ENCODE measurements at places on chromosomes 1 and 21. TPM values are rescaled to one million over a fixed set of nuclear protein-coding genes. Genes with fewer than 3 reads are reported as not detected.

DNA sequence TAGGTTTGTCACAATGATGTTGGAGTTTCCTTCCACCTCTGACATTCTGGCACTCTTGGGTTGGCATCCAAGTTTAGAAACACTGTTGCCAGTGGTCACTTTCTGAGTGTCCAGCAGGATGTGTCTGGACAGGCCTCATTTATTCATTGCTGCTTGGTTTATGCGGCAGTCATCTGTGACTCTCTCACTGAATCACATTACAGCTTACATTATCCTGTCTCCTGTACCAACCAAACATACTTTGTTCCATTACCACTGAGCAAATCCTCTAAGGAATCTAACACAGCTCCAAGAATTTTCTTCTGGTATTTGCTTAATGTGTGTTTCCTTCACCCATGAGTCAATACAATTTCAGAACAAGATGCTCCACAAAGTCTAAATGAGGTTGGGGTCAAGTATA lies 19.9 kb downstream of the SGIP1 start:
- DNase-seq: no peak

DNA sequence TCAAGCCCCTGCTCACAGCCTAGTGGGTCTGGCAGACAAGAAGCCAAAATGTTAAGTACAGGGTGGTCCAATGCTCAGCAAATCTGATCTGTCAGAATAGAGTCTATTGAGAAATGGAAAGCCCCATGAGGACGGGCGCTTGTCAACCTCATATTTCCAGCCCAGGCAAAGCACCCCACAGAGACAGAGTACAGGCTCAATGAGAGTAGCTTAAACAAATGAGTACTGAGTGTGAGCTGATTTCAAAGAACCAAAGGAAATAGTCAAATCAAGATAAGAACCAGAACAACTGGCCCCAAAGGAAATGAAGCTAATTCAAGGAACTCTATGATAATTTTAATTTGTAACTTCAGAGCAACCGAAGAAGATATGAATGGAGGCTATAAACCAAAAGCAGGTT lies 44.6 kb upstream of the SLC30A1 start:
- DNase-seq: no peak

DNA sequence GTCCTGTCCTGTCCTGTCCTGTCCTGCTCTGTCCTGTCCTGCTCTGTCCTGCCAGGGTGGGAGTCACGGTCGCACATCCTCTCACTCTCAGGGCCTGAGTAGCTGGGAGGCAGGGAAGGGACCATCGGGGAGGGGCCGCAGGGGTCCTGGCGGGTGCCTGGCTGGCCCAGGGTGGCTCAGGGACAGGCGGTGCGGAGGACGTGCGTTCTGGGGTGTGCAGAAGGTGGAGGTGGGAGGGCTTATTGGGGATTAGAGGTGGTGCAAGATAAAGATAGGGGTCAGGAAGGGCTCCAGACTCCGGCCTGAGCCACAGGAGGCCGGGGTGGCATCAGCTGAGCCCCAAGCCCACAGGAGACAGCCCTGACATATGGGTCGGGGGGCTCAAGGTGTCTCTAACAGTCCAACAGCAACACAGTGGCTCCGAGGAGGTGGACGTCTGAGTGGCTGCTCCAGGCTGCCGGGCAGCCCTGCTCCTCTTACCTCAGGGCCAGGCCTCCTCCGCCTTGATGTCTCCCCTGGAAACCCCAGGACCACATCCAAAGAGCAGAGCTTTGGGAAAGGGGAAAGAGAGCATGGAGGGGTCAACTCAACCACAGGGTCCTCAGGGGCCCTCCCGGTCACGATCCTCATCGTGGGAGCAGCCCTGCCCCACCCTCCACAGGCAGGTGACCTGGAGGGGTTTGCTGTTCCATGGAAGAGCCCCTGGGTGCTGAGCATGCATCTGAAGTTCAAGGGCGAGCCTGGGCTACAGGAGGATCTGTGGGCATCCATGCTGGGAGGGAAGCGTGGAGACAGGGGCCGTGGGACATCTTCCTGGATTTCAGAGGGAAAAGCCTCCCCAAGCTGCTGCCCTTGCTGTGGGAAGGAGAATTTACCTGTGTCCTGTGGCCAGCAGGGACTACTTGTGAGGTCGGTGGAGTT lies 39.6 kb upstream of the ADARB1 start:
- no peak for DNase-seq

DNA sequence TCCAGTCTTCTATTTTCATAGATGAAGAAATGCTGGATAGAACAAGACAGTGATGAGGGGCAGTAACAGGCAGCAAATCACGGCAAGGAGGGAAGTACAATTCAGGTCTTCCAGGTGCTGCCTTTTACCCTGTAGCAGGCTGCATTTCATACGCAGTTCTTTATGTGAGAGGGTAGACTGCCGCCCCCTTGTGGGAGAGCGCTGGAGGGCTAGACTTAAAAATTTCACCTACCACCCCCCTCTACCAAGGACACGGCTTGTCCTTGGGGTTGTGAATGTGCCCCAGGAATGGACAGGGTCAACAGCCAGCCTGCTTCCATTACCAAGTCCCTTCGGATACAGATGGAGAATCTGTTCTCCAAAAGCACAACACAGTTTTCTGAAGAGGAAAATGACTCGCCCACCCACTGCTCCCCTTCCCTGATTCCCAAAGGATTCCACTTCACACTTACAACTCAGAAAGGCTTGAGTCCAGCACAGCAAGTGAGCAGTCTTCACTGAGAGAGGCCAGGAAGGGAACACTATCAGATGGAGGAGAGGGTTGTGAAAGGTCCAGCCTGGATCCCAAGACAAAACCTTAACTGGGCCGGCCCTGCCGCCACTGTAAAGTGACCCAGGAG lies 7.4 kb downstream of the WDR77 start:
- DNase-seq: peak; percentile 77

DNA sequence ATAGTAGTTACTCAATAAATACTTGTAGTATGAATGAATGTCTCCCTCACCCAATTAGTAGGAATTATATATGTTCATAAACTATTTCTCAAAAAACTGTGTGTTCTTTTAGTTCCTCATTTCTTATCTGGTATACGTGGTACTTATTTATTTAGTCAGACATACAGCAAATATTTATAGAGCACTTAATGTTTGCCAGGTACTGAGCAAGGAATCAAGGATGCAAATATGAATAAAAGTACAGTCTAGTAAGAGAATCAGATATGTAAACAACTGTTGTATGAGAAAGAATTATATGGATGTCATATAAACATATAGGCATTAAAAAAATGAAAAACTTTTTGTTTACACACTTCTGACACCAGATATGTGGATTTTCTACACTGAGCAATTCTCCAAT lies 58.5 kb downstream of the ATF6 start:
- DNase-seq: no peak

DNA sequence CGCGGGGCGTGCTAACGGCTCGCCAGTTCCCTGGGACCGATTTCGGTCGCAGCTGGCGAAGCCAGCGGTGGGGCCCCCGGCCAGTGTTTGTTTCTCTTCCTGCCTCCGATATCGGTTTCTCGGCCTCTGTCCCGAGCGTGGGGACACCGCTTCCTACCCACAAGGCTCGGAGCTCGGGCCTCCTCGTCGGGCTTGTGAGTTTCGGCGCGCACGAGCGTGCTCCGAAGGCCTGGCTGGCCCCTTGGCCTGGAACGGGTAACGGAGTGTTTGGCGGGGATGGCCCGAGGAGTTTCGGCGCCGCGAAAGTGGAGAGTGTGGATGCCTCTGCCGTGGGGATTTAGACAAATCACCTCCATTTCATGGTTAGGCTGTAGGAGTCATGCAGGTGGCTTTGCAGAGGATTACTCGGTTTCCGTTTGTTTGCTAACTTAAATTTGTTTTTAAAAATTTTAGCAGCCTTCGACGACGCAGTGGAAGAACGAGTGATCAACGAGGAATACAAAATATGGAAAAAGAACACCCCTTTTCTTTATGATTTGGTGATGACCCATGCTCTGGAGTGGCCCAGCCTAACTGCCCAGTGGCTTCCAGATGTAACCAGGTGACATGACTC lies 559 bp downstream of the RBBP4 start:
- no peak for DNase-seq

The HCN3 gene
- 4.0 TPM for total RNA-seq

The AUNIP gene
- total RNA-seq: not detected

The LDLRAP1 gene
- 224 TPM for total RNA-seq

The DHRS3 gene
- 90.8 TPM for total RNA-seq

The AVPR1B gene
- not detected for total RNA-seq

DNA sequence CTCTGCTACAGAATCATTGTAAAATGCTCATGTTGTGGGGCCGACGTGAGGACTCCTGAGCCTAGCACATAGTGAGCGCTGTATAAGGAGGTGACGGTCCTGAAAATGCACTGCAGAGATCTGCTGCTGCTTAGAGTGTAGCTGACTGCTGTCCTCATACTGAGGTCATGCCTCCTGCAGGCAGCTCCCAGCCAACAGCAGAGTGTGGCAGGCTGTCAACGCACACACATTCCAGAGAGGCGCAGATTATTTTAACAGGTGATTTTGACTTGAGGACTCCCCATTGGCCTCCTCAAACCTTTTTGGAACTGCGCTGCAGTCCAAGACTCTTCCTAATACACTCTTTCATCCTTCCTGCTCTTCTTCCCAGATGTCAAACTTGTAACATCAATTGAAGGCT lies 119.8 kb upstream of the KCNJ6 start:
- no peak for DNase-seq

DNA sequence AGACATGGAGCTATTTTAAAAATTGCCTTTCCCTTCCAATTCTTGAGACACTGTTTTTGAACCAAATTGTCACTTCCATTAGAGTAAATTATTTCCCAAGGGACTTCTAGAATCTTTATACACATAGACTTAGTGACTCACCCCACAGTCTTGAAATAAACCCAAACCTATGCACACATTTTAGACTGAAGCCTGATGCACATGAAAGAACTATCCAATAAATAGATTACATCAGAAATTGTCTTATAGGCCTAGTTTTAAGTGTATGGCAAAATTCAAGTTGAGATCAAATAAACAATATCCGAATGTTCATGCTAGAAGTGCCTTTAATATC lies 32.2 kb upstream of the ZNF326 start:
- no peak for DNase-seq

DNA sequence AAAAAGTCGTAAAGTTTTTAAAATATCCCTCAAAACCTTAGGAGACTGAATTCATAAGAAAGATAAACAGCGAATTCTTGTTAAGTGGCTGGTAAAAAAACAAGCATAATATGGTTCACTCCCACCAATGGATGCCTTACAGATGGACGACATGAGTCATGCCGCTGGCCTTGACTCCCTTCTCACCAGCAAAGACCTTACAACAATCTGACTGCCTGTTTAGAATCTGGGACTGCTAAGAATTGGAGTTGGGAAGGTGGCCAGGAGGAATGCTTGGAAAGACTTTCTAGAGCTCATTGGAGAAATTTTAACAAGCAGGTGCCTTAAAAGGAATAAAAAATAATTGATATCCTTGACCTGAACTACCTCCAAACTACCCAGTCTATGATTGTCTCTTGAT lies 206.9 kb upstream of the FMN2 start:
- DNase-seq: no peak

- no peak for DNase-seq
Observed at GRCh38 chr1:58006421-58007046, 540.0 kb downstream of the OMA1 start.

GRCh38 chr1:246554201-246554600 lies 11.9 kb downstream of the TFB2M start:
- DNase-seq: no peak

GRCh38 chr21:30957010-30957409 lies 75.6 kb upstream of the KRTAP11-1 start:
- no peak for DNase-seq

DNA sequence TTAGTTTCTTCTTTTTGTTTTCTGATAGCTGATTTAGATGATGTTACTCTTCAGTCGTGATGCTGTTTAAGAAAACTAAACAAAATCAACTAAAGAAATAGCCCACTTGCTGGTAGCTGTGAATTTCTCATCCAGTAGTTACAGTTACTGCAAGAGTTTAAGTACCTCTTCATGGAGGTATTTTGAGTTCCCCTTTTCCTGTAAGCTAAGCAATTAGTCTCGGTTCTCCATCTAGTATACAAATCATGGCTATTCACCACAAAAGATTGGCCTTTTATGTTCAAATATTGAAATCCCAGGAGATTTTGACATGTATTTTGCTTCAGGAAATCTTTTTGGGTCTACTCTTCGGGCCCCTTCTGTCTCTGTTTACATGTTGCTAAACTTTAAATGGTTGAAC lies 31.1 kb downstream of the HUNK start:
- DNase-seq: no peak

- DNase-seq: no peak
Observed at GRCh38 chr1:221418346-221418745, 323.5 kb downstream of the DUSP10 start.

The ZFP69 gene
- 3.9 TPM for total RNA-seq

The MPZ gene
- 3.4 TPM for total RNA-seq

The FBXO28 gene
- total RNA-seq: 25.9 TPM

The MAPKAPK2 gene
- 89.2 TPM for total RNA-seq

The CFHR3 gene
- total RNA-seq: not detected

The MAP3K21 gene
- 1.7 TPM for total RNA-seq

DNA sequence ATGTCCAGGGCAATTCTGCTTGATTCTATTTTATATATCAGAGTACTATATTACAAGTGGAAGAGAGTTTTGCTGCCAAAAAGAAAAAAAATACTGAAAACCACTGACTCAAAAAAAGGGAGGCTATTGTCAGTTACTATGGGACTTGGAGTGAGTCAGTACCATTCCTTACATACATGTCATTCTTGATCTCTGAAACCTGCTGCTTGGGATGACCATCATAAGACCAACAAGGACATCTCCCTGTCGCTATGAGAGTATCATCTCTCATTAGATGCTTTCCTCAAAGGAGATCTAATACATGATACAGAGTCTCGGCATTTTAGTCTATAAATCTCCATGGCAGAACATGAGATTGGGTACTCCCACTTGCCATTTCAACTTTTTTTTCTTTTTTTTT lies 11.8 kb upstream of the INPP5B start:
- no peak for DNase-seq

DNA sequence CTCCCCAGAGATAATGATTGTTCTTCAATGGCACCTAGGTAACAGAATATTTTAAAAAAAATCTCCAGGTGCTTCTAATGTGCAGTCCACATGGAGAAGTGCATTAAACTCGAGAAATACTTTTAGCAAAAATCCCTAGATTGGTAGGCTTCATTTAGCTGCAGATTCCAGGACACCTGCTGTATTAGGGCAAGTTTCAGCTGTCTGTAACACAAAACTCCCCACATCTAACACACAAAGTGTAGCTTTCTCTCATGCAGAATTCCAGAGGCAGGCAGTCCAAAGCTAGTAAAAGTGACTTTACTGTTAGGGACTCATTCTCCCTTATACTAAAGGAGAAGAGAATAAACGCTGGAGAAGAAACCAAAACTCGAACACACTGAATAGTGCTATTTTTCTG lies 1414.3 kb upstream of the B3GALT2 start:
- DNase-seq: no peak

GRCh38 chr21:19899645-19900044 lies 1098.6 kb upstream of the NCAM2 start:
- DNase-seq: no peak

- DNase-seq: peak; percentile 34
Observed at GRCh38 chr1:200153277-200154055, 126.0 kb downstream of the NR5A2 start.

The CFAP74 gene
- total RNA-seq: not detected

The ST7L gene
- 17.1 TPM for total RNA-seq

GRCh38 chr1:226604560-226605317 lies 56.2 kb downstream of the STUM start:
- no peak for DNase-seq

The CSF3R gene
- total RNA-seq: 2.0 TPM
